Activated CD4-positive, alpha-beta T cell treated with anti-CD3 and anti-CD28 coated beads, Interleukin-2, Interleukin-6, amounts not matched to agents 100 ng/mL and 50 ng/mL, durations not matched to agents 16 hours and 8 hours (primary cell): ENCODE measurements at places on chromosomes 7 and 10.

DNA sequence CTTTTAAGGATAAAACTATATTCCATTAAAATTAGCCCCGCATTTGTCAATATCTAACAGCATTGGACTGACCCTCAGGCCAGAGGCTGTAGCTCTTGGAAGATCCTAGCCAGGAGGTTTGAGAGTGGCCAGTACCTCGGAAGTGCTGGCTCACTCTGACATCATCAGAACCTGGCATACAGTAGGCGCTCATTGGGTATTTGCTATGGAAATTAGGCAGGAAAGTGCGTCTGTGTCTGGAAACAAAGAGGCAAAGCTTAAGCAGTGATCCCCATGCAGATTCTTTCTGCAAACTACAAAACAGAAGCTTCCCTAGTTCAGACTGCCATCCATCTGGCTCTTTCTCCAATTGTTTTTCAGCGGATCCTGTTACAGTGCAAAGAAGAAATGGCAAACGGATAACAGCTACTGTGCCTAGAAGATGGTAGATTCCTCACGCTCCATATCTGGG, 1.7 kb upstream of the PRKCQ start:
- peak; percentile 67 for DNase-seq

- no peak for DNase-seq
Measured at GRCh38 chr10:24681572-24682088, 42.1 kb downstream of the ARHGAP21 start.

DNA sequence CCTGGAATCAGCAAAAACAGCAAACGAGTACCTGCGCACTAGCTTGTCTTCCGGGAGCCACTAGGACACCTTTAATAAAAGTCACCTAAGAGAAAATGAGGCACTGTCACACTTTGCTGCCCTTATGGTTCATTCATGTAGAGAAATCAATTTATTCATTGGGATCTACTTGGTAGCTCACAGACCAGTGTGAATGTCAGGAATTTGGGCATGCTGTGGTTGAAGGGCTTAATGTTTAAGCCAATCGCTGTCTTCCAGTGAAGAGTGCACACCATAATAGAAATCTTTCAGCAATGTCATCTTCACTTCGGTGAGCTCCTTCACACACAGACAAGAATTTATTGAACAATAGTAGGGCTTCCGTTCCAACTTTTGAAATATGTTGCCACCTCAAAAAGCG, 65.1 kb downstream of the MARCHF5 start:
- no peak for DNase-seq

GRCh38 chr7:31126976-31127375, 74.9 kb downstream of the ADCYAP1R1 start:
- DNase-seq, result no peak

- no peak for DNase-seq
Measured at GRCh38 chr7:34417781-34418180, 240.2 kb upstream of the NPSR1 start.
